HL-60 (cell line): ENCODE measurements at places on chromosomes 4 and X.

DNA sequence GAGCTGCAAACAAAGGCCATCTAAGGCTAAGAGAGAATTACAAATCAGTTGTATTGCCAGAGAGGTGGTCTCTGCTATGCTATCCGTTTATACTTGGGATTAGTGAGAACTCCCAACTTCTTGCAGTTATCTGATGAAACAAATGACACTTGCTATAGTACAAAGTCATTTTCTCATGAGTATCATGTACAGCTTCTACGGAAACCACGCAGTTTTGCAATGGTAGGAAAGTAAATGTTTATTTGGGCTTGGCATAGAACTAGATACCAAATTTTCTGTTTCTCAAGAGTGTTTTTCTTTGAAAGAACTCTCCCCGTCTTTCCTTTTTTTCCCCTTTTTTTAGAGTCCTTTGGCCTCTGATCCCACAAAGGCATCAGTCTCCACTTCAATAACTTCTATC lies 128.2 kb upstream of the ENPEP start:
- DNase-seq, result no peak

DNA sequence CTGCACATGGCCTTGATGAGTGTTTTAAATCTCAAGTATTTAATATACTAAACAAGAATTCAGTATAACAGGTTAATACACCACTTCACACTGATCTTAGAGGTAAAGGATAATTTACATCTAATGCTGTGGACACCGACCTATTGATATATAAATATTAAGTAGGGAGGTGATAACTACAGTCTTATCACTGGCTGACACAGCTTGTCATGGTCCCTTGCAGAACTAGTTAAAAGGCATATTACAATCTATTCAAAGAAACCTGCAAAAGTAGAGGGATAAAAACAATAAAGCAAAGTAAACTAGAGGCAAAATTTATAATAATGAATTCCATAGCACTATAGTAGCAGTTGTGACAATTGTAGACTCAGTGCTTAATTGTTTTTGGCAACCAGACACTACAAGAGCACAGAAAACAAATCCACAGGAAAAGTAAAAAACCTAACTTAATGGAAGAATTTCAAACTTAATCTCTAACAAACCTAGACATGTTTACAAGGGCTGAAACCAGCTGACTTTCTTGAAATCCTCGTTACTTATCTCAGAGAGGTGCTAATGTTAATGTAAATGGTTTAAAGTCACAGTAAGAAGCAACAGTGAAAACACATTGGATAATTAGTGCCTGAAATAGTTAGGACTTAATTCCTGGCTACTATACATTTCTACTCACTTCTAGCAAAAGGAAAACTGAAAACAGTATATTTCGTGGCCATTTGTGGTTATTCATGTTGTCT lies 25.0 kb downstream of the MFAP3L start:
- no peak for DNase-seq

DNA sequence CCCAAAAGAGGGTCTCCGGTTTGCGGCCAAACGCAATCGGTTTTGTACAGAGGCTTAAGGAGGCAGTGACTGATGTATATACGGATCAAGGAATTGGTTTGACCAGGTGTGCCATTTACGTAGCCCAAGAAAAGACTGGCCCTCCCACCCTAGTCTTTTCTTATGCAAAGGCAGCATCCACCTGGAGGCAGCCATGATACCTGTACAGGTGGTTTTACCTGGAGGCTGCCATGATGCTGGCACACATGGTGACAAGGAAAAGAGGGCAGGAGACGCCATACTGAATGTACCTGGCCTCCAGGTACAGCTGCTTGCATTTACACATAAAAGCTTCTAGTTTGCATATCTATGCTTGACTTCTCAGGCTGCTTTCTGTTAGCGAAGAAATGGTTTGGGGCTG lies 917.7 kb upstream of the INTU start:
- no peak for DNase-seq

DNA sequence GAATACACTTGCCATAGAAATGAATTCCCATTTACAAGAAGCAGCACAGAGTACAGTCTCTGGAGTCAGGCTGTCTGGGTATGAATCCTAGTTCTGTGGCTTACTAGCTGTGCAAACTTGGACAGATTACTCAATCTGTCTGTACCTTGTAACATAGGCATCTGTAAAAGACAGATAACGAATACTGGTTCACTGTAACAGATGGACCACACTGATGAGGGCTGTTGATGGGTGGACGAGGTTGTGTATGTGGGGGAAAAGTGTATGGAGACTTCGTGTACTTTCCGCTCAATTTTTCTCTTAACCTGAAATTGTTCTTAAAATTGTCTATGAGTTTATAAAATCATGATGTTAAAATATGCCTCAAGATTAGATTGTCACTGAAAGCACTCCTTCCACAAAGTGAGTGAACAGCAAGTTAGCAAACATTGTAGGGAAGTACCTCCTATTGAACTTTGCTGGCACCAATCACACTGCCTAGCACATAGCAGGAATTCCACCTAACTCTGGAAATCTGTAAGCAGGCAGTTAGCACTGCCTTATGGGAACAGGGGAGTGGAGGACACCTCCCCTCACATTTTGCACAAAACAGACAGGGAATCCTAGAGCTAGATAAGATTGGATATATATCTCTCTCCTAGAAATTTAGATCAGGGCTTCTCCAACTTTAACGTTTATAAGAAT lies 6.5 kb upstream of the EXOSC9 start:
- DNase-seq, result no peak

DNA sequence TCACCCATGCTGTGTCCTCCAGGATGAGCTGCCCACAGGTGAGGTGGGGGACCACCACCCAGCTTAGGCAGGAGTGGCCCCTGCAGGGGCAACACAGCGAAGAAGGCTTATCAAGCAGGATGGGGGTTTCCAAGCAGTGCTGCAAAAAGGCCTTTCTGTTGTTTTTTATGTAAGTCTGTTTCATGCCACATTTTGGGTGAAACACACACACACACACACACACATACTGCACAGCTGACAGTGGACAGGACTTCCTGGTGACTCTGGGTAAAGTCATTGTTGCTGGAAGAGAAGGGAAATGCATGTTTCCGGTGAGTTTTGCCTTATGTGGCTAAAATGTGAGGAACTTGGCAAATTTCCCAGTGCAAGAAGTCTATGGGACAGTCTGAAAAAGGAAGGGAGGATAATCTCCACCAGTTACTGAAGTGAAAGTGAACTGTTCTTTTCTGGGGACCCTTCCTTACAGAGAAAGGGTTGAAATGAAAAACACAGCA lies 119.2 kb downstream of the IRF2 start:
- DNase-seq, result peak; percentile 92

GRCh38 chr4:121662225-121662624 lies 34.6 kb downstream of the ANXA5 start:
- DNase-seq, result no peak

GRCh38 chrX:115491766-115492165 lies 69.2 kb upstream of the PLS3 start:
- no peak for DNase-seq

- no peak for DNase-seq
Measured at GRCh38 chrX:147891896-147892295, 19.8 kb upstream of the FMR1 start.

GRCh38 chr4:23789762-23790161 lies 100.1 kb downstream of the PPARGC1A start:
- no peak for DNase-seq

DNA sequence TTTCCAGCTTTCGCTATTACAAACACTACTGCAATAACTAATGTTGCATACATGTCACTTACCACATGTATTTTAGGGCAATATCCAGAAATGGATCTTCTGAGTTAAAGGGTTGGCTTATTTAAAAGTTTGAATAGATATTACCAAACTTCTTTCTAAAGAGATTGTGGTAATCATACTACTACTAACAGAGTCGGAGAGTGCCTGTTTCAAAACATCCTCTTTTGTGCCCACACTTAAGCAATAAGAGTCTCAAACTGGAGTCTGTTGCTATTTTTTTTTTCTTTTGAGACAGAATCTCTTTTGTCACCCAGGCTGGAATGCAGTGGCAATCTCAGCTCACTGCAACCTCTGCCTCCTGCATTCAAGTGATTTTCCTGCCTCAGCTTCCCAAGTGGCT lies 35.8 kb downstream of the FGFBP1 start:
- DNase-seq, result peak; percentile 77

GRCh38 chrX:143757887-143758286 lies 37.3 kb upstream of the SPANXN2 start:
- no peak for DNase-seq

DNA sequence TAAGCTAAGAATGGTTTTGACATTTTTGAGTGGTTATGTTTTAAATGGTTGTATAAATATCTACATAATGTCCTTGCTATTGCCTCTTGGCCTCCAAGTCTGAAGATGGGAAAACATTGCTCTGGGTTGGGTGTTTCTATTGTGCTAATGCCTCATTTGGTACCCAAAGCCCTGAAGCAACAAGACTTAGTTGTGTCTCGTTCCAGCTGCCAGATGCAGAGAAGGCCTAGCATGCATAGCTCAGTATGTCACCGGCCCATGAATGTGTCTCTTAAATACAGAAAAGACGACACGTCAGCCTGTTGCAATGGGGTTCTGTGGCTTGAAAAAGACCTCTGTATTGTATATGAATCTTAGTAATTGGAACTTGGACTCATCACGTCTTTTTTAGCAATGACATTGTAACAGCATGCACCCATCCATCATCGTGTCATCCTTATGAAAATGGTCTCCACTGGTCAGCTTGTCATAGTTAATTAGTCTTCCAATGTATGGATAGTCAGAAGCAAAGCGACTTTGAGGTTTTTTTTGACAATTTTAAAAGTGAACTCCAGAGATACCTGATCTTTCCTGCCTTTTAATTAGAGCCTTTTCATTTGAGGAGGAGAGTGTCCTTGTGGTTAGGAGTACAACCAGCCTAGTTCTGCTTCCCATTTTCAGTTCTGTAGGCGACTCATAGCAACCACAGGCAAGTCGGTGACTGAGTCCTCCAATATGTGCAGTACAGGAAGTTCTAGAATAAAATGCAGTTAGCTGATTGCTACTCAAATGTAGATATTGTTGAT lies 126.4 kb upstream of the GATB start:
- DNase-seq, result peak; percentile 66

DNA sequence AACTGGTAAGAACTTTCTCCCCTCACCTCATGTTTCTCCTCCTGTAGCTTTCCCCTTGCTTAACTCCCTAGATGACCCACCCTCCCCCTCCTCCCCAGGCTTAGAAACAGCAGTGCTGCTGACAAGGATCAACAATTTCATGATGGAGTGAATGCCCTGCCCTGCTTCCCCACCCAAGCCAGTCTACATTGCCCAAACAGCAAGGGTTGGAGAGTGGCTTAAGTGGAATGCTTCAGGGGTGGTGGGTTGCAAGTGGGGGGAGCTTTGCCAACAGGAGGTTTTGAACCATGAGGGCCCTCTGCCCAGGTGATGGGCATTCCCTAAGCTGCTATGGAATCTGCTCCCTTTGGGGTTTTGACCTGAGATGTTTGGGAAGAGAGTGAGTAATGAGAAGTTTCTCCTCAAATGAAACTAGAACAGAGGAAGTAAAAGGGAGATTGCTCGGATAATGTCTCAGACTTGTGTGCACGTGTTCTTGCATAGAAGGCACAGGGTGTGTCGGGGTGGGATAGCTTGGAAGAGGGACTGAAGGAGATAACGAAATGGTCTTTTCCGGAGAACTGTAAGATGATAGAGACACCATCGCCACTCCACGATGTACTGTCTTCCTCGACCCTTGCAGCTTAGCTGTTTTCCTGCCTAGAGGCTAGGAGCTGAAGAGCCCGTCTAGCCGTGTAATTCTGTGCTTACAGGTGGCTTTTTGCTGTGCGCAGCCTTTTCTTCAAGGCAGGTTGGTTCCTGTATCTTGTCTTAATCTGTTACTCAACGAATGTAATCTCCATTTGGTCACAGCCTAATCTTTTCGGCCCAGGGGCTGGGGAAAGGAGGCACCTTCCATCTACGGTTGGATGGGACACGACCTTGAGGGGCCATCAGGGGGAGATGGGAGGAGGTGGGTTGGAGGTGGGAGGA lies 10.1 kb downstream of the GDPD2 start:
- no peak for DNase-seq

DNA sequence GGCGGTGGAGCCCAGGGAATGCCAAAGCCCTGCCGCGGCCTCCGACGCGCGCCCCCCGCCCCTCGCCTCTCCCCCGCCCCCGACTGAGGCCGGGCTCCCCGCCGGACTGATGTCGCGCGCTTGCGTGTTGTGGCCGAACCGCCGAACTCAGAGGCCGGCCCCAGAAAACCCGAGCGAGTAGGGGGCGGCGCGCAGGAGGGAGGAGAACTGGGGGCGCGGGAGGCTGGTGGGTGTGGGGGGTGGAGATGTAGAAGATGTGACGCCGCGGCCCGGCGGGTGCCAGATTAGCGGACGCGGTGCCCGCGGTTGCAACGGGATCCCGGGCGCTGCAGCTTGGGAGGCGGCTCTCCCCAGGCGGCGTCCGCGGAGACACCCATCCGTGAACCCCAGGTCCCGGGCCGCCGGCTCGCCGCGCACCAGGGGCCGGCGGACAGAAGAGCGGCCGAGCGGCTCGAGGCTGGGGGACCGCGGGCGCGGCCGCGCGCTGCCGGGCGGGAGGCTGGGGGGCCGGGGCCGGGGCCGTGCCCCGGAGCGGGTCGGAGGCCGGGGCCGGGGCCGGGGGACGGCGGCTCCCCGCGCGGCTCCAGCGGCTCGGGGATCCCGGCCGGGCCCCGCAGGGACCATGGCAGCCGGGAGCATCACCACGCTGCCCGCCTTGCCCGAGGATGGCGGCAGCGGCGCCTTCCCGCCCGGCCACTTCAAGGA lies at the start of gene FGF2:
Gene FGF2, plus strand, starts transcription at position 279 of the 705 bp plus-strand sequence. Its CDS starts 344 bp downstream, at position 623.
- no peak for DNase-seq

GRCh38 chr4:110008540-110008939 lies 95.9 kb downstream of the EGF start:
- no peak for DNase-seq

DNA sequence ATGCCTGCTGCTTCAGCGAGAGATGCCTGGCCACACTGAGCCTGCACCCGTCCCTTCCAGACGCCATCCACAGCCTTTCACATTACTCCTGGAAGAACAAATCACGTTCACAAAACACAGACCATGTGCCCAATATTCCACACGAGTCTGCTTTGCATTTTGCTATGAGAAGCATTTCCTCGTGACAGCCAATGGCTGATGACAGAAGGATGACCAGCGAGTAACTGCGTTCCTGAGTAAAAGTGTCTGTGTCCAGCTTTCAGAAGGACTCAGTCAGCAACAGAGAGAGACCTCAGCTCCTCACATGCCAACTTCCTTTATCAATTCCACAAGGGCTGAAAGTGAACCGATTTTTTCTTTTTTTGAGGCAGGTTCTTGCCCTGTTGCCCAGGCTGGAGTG lies 19.5 kb downstream of the NAT8L start:
- DNase-seq, result no peak

DNA sequence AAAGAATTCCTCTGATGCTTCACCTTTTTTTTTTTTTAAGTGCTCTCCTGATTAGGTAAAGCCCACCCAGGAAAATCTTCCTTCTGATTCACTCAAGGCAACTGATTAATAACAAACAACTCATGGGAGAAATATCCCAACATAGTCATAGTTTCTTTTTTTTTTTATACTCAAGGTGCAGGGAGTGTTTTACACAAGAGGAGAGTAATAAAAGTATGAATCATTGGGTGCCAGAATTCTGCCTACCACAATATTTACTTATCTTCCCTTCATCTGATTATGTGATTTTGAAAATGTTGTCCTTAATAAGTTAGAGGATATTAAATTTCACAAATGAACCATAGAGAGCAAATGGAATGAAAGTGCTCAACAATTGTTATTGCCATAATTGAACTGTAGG lies 329.9 kb downstream of the TECRL start:
- DNase-seq, result no peak
